ENCODE measurements at places on chromosomes 13 and 19.
A peak's percentile ranks its signal among the peaks of the same experiment; 100 is the strongest.

GRCh38 chr19:34172661-34173192 is 423 bp downstream of the LSM14A start:
- no peak for DNase-seq

- DNase-seq: no peak
Measured at GRCh38 chr19:7787141-7787540, 24.1 kb downstream of the CLEC4M start.

GRCh38 chr19:33860312-33861090 is 63.8 kb downstream of the KCTD15 start:
- DNase-seq: no peak

DNA sequence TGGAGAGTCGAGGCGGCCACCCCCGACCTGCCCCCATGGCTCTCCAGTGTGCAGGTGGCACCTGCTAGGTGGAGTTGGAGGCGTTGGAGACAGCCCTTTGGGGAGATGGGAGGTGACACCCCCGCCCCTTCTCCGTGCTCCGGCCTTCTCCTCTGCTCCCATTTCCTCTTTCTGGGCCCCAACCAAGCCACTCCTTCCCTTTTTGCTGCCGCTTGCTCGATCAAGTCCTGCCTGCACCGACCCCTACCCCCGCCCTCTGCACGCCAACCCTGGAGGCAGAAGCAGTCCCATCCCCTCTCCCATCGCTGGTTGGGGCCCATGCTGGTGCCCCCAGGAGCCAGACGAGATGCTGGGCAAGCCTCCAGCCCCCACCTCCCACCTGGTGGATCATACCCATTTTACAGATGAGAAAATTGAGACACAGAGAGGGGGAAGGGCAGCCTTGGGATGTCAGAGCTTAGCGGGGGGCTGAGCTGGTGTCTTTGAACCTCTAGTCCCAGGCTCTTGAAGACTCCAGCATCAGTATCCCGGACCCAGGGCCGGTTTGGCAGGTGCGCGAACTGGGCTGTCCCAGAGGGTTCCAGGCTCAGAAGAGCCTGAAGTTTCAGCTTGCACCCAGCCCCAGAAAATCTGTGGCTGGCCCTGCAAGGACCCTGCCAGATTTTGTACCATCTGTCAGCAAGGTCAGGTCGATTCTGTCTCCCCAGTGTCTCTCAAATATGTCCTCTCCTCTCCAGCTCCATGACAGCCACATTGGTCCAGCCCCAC is 10.3 kb downstream of the GNA15 start:
- no peak for DNase-seq

DNA sequence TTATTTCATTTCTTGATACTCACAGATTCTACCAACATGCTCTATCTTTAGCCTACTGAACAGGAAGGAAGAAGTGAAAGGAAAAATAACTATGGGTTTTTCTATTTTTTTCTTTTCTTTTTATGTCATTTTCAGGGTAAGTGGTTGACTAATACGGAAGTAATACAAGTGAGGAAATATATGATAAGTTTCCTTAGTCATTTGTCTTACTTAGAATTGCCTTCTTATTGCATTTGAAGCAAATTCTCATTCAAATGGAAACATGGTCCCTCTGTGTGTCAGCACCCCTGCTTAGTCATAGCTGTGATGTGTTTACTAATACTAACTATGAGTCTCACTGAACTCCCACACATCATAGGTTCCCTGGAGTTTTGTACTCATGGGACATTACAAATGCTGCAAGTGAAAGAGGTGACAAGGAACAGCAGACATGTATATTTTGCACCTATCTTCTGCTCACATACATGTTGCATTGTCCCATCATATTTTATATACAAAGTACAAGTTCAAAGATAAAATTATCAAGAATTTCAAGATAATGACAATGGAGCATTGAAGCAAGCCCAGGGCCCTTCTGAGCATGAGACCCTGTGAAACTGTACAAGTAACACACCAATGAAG is 60.1 kb downstream of the DCT start:
- no peak for DNase-seq

- DNase-seq: peak; percentile 95
Measured at GRCh38 chr19:4375164-4376027, 25.0 kb downstream of the SH3GL1 start.

DNA sequence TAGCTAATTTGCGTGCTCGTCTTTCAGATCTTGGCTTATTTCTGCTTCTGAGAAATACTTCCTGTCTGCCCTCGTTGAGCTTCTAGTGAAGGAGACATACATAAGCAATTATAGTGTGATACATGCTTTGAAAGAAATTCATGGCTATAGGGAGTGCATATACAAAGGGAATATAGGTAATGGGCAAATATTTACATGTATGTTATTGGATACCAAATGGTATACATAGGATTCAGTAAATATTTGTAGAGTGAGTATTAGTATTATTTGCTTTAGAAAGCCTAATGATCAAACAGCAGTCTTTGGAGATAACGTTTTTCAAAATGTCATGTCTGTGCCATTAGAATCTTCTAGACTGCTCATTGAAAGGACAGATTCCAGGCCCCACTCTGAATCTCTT is 5.2 kb downstream of the BRCA2 start:
- DNase-seq: no peak

DNA sequence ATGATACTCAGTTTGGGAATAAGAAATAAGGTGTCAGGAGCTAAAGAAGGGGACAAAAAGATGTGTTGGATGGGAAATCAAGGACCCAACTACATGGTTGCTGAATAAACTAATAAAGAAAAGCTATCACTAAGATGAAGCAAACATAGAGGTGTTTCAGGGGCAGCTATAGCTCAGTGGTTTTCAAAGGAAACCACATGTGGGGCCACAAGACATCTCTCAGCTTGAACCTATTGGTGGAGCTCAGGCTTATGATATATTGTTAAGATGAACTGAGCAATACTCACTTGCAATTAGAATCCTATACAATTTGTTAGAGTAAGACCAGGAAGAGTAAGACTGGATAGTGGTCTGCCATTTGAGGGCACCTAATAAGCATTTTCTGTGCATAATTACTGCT is 45.1 kb upstream of the SPRY2 start:
- DNase-seq: no peak

GRCh38 chr13:75364131-75364713 is 117.7 kb downstream of the TBC1D4 start:
- no peak for DNase-seq

GRCh38 chr13:25222740-25223139 is 50.7 kb upstream of the AMER2 start:
- no peak for DNase-seq

DNA sequence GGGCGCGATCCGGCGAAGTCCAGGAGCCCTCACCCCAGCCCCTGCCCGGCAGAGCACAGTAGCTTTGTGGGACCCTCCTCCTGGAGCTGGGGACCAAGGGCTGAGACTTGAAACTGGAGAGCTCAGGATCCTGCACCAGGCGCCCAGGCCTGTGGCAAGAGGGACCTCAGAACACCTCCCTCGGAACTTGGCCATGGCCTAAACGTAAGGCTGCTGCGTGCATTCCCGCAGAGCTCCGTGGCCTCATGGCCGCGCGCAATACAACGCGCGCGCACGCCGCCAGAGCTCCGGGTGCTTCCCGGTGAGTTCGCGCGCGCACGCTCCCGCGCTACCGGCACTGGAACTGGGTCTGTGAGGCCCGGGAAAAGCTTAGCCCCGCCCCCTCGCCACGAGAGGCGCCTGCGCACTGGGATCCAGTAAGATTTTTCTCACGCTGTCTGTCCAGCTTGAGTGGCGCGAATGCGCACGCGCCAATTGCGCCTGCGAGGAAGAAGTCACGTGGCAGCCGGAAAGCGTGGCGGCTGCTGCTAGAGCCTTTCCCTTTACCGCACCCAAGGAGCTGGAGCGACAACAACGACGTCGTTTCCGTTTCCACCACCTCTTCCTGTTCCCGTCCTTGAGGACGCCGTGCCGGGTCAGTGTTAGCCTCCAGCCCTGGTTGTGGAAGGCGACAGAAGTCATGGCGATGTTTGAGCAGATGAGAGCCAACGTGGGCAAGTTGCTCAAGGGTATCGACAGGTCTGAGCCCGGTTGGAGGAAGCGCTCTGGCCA is at the start of gene EIF3K:
Gene EIF3K, plus strand, starts transcription at position 599 of the 771 bp plus-strand sequence. Its CDS starts 81 bp downstream, at position 680.
- peak; percentile 97 for DNase-seq
